NCI-H2171 (cell line): ENCODE measurements at places on chromosomes 6 and 20.
A peak's percentile ranks its signal among the peaks of the same experiment; 100 is the strongest.

- no peak for DNase-seq
Observed at GRCh38 chr20:61480158-61480825, 228.2 kb downstream of the CDH4 start.

- no peak for DNase-seq
Observed at GRCh38 chr20:50146732-50147662, 6.5 kb downstream of the PEDS1 start.

GRCh38 chr6:163826629-163827028 lies 412.1 kb downstream of the QKI start:
- DNase-seq: no peak

DNA sequence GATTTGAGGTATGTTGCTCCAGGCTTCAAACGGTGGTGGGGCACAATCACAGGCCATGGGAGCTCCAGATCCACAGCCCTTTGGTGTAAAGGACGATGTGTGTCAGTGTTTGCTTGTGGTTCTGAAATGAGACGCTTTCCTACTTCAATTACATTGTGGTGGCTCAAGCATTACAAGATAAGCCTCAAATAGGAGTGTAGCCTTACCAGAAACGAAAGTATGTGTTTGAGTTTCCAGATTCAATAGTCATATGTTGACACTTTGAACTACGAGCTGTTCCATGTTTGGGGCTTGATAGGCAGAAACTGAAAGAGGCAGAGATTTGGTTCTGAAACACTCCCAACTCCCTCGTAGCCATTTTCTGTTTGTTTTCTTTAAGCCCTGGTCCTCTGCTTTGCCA lies 187.1 kb downstream of the MYLK4 start:
- no peak for DNase-seq

GRCh38 chr6:20159781-20160540 lies 52.3 kb downstream of the MBOAT1 start:
- no peak for DNase-seq

GRCh38 chr6:150238336-150238741 lies 95.5 kb downstream of the PPP1R14C start:
- DNase-seq: peak; percentile 11

- no peak for DNase-seq
Observed at GRCh38 chr20:19973961-19974629, 43.1 kb upstream of the NAA20 start.

DNA sequence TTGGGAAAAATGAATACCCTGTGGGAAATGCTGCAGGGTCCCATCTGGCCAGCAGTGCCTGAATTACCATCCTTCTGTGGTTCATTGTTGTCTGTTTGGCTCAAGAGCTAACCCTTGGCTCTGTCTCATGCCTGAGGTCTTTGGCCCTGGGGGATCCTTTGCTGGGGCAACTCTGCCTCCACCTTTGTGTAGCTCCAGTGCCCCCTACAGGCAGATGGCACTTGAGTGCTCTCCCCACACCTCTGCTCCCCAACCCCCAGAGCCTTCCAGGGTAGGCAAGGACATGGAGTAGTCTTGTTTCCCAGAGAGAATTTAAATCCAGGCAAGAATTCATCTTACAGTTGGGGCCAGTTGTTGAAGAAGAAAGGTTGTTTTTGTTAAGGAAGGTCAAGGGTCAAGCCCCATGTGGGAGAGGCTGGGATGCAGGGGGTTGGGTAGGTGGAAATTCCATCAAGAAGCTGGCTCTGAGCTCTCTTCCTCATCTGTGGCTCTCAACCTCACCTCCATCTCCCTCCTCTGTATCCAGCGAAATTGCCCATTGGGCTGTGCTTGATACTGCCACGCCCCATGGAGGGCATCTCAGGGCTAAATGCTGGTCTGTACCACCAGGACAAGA lies 44.2 kb downstream of the ZNF831 start:
- DNase-seq: no peak

GRCh38 chr6:33177552-33178446 lies 14.5 kb downstream of the COL11A2 start:
- DNase-seq: no peak

GRCh38 chr20:32611286-32611685 lies 26.2 kb upstream of the NOL4L start:
- DNase-seq: no peak

GRCh38 chr6:10543488-10543887 lies 22.3 kb downstream of the GCNT2 start:
- DNase-seq: no peak

- DNase-seq: no peak
Observed at GRCh38 chr20:58616411-58616810, 34.7 kb upstream of the STX16 start.

DNA sequence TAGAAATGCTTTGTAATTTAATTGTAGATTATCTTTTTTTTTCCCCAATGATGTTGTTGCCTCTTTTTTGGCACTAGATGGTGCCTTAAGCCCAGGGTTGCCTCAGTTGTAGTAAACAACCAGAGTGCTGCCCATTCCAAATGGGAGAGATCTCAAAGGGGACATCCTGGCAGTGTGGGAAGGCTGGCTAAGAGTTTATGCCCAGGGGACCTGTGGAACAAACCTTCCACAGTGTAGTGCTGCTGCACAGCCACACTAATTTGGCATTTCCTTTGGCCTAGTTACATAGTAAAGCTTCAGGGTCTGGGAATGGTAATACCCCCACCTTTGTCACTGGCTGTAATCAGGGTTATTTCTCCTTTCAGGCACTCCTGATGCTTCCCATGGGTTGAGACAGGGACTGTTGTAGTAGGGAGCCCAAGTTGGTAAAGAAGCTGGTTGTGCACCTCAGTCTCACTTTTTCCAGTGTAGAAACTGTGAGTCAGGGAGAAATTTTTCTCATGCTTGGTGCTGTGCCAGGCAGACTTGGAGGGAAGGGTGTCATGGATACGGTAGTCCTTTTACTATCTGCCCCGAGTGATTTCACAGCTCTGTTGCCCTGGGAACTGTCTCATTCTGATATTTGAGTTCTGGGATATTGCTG lies 177.8 kb upstream of the ECI2 start:
- no peak for DNase-seq

GRCh38 chr6:82045965-82046756 lies 201.4 kb downstream of the IBTK start:
- no peak for DNase-seq

GRCh38 chr20:2042400-2042799 lies 48.5 kb upstream of the PDYN start:
- DNase-seq: no peak

DNA sequence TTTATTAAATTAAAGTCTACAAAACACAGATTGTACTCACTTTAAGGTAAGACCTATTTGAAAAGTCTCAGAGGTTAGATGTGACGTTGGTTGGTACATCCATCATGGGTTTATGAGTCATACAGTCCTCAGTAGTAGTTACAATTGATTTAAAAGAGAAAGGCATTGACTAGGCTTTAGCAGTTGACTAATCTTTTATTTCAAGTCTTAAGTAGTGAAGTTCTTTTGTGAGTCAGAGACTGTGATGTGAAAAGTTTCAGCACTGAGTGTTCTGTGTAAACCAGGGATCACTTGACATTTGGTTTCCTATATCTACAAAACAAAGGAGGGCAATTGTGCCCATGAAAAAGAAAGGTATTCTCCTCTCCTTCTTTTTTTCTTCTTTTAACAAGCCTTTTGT lies 221.3 kb downstream of the GRIK2 start:
- no peak for DNase-seq

GRCh38 chr20:18256440-18257090 lies 31.8 kb upstream of the ZNF133 start:
- no peak for DNase-seq

DNA sequence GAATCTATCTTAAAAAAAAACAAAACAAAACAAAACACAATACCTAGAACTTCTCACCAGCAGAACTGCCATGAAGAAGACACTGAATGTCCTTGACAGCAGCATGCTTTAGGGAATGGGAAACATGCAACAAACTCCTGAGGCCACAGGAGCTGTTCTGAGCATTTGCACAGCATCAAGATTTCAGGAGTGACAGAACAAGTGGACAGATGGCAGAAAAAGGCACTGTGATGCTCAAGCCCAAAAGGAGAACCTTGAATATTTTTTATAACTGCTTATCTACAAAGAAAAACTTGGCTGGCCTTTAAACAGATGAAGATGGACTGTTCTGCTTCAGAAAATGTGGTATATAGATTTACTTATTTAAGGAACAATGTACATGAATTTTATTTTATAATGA lies 158.9 kb downstream of the RALGAPA2 start:
- DNase-seq: peak; percentile 53

- DNase-seq: no peak
Observed at GRCh38 chr20:4109307-4109940, 94.1 kb upstream of the RNF24 start.

DNA sequence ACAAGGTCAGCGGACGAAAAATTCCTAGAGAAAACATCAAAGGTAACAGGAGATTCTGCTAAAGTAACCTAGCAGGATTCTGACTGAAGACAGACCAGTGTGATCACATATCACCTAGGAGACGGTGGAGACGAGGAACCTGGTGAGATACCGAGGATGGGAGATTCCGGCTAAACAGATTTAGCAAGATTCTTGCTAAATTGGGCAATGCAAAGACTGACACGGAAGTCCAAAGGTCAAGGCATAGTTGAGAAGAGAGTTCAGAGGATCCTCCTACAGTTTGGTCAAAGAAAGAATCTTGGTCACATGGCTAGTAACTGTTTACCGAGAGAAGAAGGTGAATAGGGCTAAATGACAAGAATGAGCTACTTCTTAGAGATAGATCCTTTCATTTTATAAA lies 61.1 kb downstream of the TMEM170B start:
- no peak for DNase-seq

GRCh38 chr6:159529934-159530333 lies 163.1 kb downstream of the SOD2 start:
- DNase-seq: no peak

- DNase-seq: no peak
Observed at GRCh38 chr6:53692172-53692571, 26.6 kb upstream of the KLHL31 start.

DNA sequence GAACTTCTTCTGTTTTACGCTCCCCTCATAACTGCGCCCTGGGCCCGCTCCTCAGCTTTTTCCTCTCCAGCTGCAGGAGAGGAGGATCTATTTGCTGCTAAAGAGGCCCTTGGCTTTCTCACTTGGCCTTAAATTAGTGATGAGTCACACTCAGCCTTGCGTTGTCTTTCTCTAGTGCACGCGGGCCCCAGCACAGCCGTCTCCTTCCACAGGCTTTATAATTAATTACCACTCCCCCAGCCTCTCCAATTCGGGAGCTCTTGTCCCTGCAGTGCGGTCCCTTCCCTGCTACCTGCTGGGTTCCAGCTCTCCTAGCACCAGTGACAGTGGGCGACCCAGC lies 25.2 kb downstream of the PACSIN1 start:
- no peak for DNase-seq

DNA sequence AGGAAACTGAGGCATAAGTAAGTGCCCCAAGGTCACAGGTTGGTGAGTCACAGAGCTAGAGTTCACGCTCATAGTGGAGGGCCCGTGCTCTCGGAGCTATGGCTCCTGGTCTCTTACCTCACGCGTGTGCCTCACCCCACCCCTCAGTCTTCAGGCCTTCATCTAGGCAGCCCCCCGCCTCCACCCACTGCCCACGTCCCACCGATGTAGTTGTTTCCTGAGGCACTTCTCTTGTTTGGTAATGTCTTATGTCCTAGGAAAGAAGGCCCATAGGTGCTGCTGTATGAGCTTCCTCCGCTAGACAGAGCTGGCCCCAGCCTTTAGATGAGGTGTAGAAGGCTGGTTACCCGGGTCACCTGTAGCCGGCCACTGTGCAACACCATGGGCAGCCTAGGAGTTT lies 5.1 kb downstream of the RIPK1 start:
- DNase-seq: no peak

DNA sequence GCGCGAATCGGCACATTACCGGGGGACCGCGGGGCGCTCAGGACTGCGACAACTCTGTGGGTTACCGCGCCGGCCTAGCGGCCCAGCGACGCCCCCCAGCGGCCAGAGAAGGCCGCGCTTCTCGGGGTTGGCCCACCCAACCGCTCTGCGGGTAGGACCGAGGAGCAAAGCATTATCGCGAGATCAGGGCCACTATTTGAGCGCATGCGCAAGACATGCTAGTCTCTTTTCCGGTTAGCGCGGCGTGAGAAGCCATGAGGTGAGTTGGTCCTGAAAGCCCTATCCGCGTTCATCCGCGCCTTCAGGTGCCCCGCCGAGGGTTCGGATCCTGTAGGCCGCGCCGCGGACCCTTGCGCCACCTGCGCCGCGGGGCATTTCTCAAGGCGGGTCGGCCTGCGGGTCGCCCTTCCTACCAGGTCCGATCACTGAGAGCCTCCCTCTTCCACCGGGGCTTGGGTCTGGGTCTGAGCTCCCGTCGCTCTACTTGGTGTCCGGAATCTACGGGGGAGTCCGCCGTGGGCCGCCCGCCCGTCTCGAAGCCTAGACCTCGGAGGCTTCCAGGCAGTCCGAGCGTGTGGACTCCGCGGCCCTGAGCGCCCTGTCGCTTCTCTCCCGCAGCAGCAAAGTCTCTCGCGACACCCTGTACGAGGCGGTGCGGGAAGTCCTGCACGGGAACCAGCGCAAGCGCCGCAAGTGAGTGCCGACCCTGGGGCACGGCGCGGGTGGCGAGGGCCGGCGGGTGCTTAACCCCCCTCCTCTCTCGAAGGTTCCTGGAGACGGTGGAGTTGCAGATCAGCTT lies at the start of gene RPL10A:
TSS of gene RPL10A (plus strand) at position 221 of the 799 bp plus-strand sequence. CDS start at position 255, 34 bp downstream.
- DNase-seq: peak; percentile 94

DNA sequence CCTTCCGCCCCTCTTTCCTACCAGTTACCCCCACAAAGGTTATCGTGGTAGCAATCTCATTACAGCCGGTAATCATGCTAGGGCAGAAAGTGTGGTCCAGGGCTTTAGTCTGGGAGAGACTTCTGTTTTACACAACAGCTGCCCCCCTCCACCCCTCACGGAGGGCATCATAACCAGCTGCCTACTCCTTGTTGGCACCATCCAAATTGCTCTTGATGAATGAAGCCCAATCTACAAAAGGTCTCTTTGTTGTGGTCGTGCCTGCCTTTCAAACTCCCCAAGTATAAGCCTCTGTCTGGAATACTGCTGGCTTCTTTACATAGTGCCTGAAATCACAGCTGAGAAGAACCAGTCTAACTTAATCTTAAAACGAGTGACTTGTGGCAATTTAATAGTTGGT lies 157.9 kb downstream of the INSM1 start:
- no peak for DNase-seq

- DNase-seq: peak; percentile 16
Observed at GRCh38 chr20:24738981-24739633, 210.0 kb upstream of the CST7 start.

DNA sequence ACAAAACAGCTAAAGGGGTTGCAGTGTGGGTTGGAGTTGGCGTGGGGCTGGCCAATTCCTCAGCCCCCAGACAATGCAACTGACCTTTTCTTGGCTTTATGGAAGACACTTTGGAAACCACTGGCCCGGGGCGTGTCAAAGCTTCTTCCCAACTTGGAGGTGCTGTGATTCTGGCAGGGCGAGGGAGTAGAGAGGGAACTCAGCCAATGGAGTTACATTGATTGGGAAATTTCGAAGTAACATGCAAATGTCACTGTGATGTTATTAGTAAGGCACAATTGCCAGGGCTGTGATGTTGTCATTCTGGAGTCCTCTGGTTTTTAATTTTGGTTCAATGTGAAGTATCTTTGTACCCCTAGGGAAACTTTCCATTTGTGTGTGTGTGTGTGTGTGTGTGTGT lies 41.5 kb upstream of the EPB41L1 start:
- DNase-seq: no peak
